ENCODE measurements at places on chromosomes 16 and 17.

DNA sequence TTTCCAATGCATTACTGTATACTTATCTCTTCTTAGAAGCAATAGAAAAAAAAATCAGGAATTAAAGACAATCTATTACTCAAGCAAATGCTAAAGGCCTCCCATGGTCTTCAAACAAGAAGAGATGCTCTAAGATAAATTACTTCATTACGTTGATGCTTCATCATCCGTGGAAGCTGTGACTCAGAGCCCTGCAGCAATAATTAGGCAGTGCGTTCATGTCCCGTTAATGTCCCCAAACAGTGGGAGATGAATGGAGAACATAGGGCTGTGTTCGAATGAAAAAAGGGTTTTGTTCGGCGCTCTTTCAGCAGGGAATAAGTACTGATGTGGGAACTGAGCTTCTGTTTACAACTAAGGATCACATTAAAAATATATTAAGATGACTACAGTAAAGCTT lies 15.9 kb upstream of the PDXDC1 start:
- no peak for DNase-seq

DNA sequence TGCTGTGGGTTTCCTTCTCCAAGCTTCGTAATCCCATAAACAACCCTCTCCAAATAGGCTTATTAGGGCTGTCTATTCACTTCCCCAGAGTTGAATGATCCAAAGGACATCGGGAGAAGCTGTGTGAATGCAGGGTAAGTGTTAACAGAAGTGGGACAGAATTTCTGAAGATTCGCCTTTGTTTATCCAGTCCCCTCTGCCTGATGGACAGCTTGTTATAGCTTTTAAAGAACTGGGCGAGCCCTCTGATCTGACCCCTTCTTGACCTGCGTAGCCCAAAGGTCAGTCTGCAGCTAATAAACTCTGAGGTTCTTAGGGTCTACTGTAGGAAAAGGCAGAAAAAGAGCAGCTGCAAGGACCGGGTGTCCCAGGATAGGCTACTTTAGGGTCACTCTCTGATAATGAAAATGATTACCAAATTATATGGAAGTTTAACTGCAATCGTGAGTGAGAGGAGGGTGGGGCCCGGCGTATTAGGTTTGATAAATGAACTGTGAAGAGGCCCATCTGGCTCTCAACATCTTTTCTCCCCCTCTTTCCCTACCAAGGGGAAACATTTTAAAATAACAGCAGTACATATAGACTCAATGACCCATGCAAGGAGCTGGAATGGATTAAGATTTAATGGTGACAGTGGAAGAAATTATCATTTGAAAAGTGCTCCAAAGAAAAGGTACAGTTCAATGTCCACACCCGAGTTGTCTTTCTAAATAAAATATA lies 233.4 kb downstream of the FTO start:
- no peak for DNase-seq

GRCh38 chr17:77269696-77270681 lies 129.2 kb downstream of the SEC14L1 start:
- DNase-seq: no peak

- no peak for DNase-seq
Observed at GRCh38 chr17:39742856-39743436, 5.2 kb downstream of the GRB7 start.

- DNase-seq: no peak
Observed at GRCh38 chr16:87829988-87830672, 39.2 kb downstream of the SLC7A5 start.

GRCh38 chr17:42284024-42284369 lies 4.3 kb upstream of the STAT5A start:
- no peak for DNase-seq

GRCh38 chr16:81403208-81403600 lies 41.4 kb upstream of the CMIP start:
- no peak for DNase-seq

DNA sequence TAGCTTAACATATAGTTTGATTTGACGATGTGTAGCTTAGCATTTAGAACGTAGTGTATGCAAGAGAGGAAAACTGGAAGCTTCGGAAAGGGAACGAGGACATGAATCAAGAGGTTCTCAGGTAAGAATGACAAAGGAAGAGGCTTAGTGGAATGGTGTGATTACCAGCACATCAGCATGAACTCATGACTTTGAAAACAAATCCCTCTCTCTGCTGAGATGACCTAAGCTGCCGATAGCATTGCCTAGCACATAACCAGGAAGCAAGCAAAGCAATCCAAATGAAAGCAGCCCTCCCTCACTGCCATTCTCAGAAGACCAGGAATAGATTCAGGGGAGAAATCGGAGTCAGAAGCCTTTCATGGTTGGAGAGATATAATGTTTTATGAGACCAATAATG lies 51.3 kb upstream of the CCL1 start:
- no peak for DNase-seq

- no peak for DNase-seq
Observed at GRCh38 chr17:8470447-8471047, 34.9 kb downstream of the NDEL1 start.

DNA sequence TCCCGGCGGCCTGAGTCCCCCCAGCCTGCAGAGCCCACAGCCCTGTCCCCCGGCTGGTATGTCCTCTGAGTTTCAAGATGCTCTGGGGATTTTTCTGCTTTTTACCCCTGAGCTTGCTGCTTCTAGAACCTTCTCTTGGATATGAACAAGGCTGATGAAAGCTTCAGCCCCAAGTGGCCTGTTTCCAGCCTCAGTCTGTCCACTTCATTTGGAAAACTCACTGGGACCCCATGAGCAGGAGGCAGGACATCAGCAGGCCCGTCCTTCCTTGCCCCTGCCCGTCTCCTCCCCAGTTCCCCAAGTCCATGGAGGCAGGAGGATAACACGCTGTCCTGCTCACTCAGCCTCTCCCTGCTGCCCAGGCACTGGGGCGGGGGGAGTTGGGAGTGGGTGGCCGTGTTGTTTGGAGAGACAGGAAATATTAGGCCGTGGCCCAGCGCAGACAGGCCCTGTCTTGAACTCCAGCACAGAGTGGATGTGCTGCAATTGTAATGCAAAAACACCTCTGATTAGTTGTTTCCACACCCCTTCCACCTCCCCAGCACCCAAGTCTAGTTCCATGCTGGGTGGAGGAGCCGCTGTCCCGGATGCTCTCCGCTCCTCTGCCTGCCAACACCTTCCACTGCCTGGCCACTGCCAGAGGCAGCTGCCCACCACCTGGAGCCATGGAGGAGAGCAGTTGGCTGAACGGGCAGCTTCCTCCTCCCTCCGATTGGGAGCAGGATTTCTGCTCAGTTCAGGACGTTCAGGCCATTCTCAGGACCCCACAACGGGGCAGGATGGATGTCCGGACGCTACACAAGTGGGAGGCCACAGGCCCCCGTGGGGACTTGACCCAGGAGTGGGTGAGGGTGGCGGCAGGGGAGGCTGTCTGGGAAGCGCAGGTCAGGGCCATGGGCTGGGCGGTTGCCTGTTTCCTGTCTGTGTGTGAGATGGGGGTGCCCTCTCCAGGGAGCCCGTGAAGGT lies 216.9 kb upstream of the GSE1 start:
- no peak for DNase-seq

GRCh38 chr16:55207693-55208428 lies 116.1 kb upstream of the IRX6 start:
- DNase-seq: no peak

DNA sequence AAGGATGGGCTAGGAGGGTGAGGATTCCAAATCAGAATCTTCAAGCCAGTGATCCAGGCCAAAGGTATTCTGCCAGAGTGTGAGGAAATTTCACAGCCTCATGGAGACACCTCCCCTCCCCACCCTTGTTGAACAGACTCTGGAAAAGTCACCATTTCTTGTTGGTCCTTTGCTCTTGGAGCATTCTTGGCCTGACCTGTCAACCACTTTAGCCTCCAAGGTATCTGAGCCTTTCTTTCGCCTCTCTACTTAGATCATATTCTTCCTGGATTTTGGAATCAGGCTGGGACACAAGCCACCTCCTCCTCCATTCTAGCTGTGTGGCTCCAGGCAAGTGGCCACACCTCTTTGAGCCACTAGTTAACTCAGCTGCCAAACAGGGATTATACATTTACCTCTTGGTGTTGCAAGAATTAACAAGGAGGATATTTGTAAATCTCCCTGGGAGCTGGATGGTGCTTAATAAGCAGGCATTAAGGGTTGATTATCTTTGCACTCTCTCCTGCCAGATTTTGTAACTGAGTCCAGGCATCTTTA lies 193.5 kb downstream of the WWOX start:
- DNase-seq: no peak

DNA sequence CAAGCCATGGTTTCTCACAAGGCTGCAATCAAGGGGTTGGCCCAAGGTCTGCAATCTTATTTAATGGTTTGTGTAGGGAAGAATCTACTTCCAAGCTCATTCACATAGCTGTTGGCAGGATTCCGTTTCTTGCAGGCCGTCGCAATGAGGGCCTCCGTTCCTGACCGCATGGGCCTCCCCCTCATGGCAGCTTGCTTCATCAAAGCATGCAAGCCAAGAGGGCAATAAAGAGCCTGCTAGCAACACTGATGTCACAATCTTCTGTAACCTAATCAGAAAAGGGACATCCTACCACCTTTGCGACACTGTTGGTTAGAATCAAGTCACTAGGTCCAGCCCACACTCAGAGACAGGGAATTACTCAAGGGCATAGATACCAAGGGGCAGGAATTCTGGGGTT lies 95.5 kb downstream of the CCT6B start:
- DNase-seq: no peak

GRCh38 chr17:72053449-72053848 lies 67.4 kb upstream of the SOX9 start:
- DNase-seq: no peak

GRCh38 chr17:45973946-45974859 lies 24.8 kb upstream of the STH start:
- DNase-seq: no peak

DNA sequence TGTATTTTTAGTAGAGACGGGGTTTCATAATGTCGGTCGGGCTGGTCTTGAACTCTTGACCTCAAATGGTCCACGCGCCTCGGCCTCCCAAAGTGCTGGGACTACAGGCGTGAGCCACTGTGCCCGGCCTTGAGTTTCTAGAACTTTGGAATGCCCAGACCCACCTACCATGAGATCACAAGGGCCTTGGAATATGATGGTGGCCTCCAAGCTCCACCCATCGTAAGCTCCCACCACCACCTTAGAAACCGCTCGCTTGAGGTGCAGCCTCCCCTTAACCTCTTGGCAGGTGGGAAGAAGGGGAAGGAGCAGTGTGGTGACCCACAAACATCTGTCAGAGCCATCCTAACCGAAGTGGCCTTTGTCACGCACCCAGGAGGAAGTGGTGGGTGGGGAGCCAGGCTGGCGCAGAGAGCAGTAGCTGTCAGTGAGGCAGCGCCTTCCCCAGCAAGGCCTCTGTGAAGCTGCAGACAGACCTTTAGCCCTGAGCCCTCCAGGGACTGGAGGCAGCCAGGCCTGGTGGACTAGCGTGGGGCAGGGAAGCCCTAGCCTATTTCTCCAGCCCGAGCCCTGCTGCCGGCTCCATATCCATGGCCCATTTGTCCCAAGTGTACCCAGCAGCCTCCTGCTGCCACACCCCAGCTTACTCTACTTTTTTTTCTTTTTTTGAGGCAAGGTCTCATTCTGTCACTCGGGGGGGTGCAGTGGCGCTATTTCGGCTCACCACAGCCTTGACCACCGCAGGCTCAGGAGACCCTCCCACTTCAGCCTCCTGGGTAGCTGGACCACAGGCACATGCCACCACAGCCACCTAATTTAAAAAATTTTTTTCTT lies 13.1 kb upstream of the SEPHS2 start:
- peak; percentile 16 for DNase-seq

- no peak for DNase-seq
Observed at GRCh38 chr16:30439720-30440348, 5.8 kb downstream of the SEPHS2 start.

GRCh38 chr17:39199820-39200069 lies 338 bp upstream of the RPL19 start:
- no peak for DNase-seq

GRCh38 chr17:17474341-17474740 lies 2.5 kb upstream of the MED9 start:
- no peak for DNase-seq

GRCh38 chr16:1290860-1291575 lies 18.4 kb upstream of the UBE2I start:
- DNase-seq: no peak

DNA sequence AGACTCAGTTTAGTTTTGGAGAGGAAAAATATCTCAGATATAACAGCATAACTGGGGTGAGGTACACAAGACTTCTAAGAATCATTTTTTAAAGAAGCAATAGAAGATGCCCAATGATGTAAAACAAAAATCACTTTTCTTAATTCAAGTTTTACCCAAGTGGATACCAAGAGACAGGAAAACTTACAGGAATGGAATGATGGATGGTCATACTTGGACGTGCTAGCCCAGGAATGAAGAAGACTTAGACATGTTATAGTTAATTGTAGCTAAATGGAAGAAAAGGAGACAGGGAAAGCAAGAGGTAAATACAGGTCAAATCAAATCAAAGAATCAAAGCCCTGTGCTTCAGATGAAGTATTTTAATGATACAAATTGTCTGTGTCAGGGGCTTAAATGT lies 312.7 kb upstream of the KCNJ16 start:
- no peak for DNase-seq

DNA sequence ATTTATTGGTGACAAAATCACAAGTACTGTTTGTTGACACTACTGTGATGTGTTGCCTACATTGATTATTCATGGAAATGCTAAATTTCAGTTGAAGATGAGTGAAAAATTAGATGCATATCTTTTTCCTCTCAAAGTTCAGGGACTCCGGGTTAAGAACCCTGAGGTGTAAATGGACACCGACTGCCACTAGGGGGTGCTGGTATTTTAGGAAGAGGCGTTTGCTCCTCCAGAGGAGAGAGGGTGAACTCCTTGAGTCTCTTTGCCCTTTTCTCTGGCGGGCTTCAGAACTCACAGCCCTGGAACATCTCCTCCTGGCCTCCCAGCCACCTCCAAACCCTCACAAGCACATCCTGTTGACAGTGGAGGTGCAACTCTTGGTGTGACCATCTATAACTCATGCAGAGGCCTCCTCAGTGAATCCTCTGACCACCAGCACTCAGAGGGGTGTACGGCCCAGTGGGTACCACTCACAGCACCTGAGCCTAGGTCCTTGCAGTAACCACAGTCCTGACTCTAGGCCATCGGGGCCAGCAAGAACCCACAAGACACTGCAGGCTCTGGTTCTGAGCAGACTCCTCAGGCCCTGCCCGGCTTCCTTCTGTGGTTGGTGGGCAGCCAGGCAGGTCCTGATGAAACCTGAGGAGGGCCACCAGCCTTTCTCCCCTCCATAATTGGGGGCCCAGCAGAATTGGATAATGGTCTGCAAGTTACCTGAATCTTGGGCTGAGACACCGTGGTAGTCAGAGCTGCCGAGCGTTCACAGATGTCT lies 26.2 kb upstream of the PIK3R5 start:
- DNase-seq: peak; percentile 66

DNA sequence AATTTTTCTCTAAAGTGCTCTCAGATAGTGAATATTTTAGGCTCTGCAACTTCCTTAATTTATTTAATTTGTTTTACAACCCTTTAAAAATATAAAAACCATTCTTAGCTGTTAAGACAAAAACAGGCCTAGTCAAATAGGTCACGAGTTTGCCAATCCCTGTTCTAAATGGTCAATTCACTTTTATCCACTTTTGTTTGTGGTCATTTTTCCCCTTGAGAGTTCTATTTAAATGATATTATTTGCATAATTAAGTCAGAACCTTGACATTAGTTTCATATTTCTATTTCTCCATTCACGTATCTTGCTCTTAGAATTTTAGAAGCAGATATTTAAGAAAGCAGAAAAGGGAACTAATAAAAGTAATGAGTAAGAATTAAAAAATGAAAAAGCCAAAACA lies 4.0 kb downstream of the AMFR start:
- DNase-seq: no peak
